ENCODE measurements at places on chromosomes 3 and 15. TPM values are rescaled to one million over a fixed set of nuclear protein-coding genes. Genes with fewer than 3 reads are reported as not detected.

GRCh38 chr15:52558196-52558595 is 10.6 kb downstream of the ARPP19 start:
- H3K36me3 ChIP-seq = peaks cover 12% of the 10 kb centered on the region
- no peak overlapping the region for H3K27ac ChIP-seq

Gene PRR20G
- not detected for total RNA-seq

DNA sequence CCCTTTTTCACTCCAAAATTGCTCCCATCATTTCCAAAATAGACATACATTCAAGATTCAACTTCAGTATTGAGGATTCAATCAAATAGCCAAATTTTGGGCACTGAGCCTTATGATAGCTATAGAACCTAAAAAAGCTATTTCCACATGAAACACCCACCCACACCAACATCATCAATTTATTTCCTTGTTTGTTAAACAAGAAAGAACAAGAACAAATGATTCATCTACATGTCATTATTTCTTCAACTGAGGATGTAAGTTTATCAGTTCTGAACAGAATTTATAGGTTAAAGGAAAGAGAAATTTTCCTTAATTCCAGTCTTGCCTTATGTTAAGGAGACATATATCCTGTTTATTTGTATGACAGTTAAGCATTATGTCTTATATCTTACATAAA is 32.2 kb downstream of the DPPA2 start:
- H3K27me3 ChIP-seq = no peaks in the 10 kb centered on the region
- H3K4me3 ChIP-seq = no peak overlapping the region
- no peaks in the 10 kb centered on the region for H3K4me1 ChIP-seq
- H3K27ac ChIP-seq = no peak overlapping the region
- H3K36me3 ChIP-seq = no peaks in the 10 kb centered on the region
- no peak for DNase-seq

GRCh38 chr3:14925729-14926591 is 21.4 kb upstream of the NR2C2 start:
- DNase-seq = no peak
- H3K4me3 ChIP-seq = no peak overlapping the region
- no peaks in the 10 kb centered on the region for H3K27me3 ChIP-seq
- no peaks in the 10 kb centered on the region for H3K36me3 ChIP-seq
